ENCODE measurements at places on chromosomes 7 and 10. TPM values are rescaled to one million over a fixed set of nuclear protein-coding genes. Genes with fewer than 3 reads are reported as not detected.

Gene POLR2J2
- total RNA-seq: 16.6 TPM

Gene INMT
- total RNA-seq: not detected

Gene COPG2
- 19.8 TPM for total RNA-seq

Gene CACNA2D1
- total RNA-seq: 10.4 TPM

Gene ASIC3
- total RNA-seq: 13.6 TPM

Gene PAPOLB
- not detected for total RNA-seq

Gene CALHM2
- 0.45 TPM for total RNA-seq

Gene AKR1C1
- 10.2 TPM for total RNA-seq

Gene IDI2
- not detected for total RNA-seq

Gene SAP25
- 3.1 TPM for total RNA-seq

- no peak for DNase-seq
These were observed 130.0 kb downstream of the TES start for GRCh38 chr7:116340201-116340847.

DNA sequence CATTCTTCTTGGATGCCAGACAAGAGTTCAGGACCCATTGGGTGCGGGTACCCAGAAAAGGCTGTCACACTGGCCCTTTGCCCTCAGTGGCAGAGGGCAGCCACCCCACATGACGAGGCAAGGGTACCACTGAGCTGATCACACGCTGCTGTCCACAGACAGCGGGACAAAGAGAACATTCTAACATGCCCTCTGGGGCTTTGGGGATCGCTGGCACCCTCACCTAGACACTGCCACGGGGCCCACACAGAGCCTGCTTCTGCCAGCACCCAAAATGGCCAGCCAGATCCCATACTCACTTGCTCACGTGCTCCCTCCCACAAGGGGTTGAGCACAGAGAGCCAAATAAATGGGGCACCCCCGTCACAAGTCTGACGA lies 16.7 kb upstream of the SPOCK2 start:
- no peak for DNase-seq

DNA sequence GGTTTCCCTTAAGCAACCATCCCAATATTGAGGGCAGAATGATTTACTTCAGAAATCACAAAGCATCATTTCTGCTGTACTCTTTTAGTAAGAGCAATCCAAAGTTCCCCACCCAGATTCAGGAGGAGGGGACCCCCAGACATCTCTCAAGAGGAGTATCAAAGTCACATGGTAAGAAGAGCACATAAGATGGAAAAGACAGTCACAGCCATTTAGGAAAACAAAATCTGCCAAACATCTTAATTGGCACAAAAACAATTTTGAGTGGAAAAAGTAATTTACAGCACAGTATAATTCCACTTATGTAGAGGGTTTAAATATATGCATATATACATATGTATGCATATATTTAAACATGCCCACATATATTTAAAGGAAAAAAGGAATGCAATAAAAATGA lies 1329.0 kb upstream of the CELF2 start:
- no peak for DNase-seq

GRCh38 chr7:87886875-87887274 lies 10.6 kb downstream of the DBF4 start:
- no peak for DNase-seq

DNA sequence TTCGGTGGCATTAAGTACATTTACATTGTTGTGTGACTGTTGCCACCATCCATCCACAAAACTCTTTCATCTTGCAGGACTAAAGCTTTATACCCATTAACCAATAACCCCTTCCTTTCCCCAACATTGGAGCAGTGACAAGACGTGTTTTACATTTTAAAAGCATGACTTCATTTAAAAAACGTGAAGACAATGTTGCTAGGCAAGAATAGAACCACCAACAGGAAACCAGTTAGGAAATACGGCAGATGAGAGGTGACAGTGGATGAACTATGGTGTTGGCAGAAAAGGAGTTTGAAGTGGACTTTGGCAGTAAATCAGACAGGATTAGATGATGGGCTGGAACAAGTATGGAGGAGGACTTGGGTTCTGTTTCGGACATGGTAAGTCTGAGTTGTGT lies 17.0 kb downstream of the TMEM236 start:
- no peak for DNase-seq

- DNase-seq: no peak
These were observed 191.3 kb upstream of the RHOBTB1 start for GRCh38 chr10:61135276-61135721.

GRCh38 chr7:70720191-70720873 lies 411.6 kb upstream of the GALNT17 start:
- no peak for DNase-seq

DNA sequence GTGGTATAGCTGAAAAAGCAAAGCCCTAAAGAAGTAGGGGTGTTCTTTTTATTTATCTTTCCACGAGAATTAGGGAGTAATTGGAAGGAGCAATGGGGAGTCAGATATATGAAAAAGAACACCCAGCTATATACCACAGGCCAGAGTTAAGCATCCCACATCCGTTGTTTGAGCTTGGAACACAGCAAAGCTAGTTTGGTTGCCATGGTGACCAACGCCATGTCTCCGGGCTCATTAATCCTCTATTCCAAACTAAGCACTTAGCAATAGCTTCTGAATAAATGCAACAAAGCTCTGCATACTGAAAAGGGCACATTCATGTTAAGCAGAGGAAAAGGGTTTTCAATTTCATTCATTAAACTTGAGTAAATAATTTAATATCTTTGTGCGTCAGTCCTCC lies 23.5 kb downstream of the ASB4 start:
- no peak for DNase-seq

DNA sequence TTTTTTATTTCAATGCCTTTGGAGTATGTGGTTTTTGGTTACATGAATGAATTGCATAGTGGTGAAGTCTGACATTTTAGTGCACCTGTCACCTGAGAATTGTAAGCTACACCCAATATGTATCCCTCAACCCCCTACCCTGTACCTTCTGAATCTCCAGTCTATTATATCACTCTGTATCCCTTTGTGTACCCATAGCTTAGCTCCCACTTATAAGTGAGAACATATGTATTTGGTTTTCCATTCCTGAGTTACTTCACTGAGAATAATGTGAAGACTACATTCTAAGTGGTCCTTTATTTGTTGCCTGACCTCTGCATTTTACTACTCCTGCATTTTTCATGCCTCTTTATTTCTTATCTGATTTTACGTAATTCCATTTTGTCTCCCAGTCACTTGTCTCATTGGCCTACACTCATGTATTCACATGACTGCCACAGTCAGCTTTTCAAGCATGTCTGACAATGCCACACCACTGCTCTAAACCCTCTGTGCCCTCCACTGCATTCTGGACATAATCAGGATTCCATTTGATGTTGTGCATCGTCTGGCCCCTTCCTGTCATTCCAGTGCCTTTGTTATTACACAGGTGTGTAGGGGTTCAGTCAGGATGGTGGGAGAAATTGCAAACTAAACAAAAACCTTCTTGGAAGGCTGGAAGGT lies 1325.5 kb downstream of the XPNPEP1 start:
- DNase-seq: no peak

- no peak for DNase-seq
These were observed 64.2 kb upstream of the GNAI1 start for GRCh38 chr7:80070391-80070790.

Measured in Calu3 (cell line).